ENCODE measurements at places on chromosomes 7 and 10.

GRCh38 chr7:37100735-37101331 is 347.8 kb downstream of the ELMO1 start:
- DNase-seq, result no peak

- no peak for DNase-seq
These were observed 482.0 kb upstream of the PCDH15 start for GRCh38 chr10:55283031-55283430.

DNA sequence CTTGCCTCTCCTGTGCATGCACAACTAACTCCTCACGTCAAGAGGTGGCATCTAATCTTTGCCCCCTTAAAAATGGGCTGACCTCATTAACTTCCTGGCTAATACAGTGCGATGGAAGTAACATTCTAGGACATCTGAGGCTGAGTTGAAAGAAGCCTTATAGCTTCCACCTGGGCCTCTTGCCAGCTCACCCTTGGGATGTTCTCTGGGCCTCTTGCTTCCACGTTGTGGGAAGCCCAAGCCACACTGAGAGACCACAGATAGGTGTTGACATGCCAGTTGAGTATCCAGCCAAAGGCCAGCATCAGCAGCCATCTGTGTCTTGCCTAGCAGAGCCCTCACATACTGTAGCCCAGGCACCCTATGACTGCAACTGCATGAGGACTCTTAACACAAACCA is 60.8 kb upstream of the GDF10 start:
- DNase-seq, result no peak

- no peak for DNase-seq
These were observed 32.5 kb downstream of the BMPER start for GRCh38 chr7:33937871-33938270.

GRCh38 chr10:100653957-100654781 is 91.2 kb upstream of the PAX2 start:
- DNase-seq, result no peak

DNA sequence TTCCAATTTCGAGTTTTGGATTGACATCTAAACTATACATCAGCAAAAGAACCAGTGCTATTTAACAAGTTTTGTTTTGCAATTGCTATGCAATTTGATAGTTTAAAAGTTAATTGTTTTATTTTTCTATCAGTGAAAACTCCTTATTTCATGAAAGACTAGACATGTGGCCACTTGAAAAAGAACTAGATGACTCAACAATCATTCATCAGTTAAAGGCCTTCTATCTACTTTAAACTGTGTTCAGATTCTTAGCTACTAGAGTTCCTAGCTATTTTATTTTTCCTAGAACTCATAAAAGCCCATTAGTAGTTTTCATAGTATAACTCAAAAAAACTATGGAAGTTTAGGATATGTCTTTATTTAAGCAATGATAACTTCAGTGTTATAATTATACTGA is 104.6 kb upstream of the LSM8 start:
- DNase-seq, result no peak

DNA sequence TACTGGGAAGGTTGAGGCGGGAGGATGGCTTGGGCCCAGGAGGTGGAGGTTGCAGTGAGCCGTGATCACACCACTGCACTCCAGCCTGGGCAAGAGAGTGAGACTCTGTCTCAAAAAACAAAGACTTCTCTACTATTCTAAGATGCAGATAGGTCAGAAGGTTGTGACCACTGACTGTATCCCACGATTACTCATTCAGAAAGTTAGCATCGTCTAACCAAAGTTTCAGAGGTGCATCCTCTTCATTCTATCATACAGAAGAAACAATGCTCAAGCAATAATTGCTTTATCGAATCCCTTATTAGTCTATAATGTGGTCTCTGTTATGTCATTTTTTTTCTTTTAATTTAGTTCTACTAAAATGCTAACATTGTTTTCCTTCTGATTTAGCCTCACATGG is 348.7 kb upstream of the LRGUK start:
- no peak for DNase-seq

GRCh38 chr10:14592566-14592965 is 182.1 kb downstream of the FAM107B start:
- DNase-seq, result no peak

DNA sequence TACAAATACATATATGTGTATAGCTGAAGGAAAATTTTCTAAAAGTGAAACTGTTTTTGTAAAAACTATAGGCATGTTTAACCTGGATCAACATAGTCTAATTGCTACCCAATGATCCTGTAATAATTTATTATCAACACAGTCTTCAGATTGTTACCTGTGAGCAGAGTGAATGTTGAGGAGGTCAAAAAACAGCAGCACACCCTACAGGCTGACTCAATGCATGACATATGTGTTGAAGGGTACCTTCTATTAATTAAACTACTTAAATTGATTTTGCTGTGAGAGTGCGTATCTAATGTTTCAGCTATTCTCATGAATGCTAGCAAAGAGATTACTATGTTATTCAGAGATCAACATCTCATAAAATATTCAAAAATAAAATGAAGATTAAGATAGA is 411.4 kb downstream of the TNS3 start:
- no peak for DNase-seq

GRCh38 chr7:24727154-24728120 is 29.8 kb downstream of the GSDME start:
- no peak for DNase-seq

DNA sequence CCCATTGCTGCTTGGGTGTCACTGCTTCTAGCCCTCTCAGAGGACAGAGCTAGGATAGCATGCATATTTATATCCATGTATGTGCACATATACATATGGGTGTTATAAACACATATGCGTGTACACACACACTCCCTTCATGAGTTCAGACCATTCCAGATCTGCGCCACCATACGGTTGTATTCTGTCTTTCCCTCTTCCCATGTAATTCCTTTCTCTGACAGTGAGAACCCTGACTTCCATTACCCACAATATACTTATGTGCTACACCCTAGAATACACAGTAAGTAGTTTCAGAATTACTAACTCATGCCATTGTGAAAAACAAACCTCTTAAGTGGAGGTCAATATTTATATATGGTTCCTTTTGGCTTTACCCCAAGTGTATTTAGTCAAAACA is 116.6 kb upstream of the SAMD8 start:
- no peak for DNase-seq

- DNase-seq, result no peak
These were observed 8.9 kb downstream of the FOXI2 start for GRCh38 chr10:127745861-127746260.

DNA sequence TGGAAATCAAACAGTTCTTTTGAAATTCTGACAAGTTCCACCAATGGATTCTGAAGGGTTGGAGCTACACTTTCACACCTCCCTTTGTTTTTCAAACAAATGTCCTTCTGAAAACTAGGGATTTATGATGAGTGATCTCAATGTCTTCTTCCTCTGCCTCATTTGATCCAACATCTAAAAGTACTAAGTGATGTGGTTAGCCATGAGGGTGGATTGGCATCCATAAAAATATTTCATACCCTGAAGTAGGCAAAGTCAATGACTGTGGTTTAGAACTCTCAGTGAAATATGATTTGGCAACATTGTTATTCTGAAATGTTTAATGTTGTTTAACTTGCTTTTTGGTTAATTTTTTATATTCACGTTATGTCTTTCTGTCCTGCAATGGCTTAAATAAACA is 136.9 kb downstream of the MBL2 start:
- peak; percentile 22 for DNase-seq

DNA sequence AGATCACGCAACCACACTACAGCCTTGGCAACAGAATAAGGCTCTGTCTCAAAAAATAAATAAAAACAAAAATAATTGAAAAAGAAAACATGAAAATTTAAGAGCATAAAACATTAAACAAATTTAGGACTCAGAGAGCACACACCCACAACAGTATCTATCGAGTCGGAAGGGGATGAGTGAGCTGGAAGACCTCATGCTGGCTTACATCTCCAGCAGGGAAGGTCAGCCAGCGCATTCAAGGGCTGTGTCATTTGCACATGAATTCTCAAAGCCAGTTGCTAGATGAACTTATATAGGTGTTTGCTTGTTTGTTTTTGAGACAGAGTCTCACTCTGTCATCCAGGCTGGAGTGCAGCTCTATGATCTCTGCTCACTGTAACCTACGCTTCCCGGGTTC is 50.3 kb downstream of the SRRM3 start:
- DNase-seq, result no peak

DNA sequence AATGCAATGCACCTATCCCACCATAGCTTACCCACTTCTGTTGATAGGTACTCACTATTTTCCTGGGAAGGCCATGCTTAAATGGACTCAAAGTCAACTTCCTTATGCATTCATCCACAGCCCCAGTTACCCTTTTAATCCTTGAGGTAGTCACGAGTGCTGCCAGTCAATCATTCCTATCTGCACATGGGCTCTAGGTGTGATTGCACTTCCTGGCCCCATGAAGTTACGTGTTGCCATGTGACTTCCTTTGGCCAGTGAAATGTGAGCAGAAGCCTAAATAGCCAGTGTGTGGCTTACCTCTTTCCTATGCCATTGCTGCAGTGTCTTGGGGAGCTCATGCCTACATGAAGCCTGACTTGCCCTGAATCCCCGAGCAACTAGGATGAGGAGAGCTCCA is 23.5 kb upstream of the EIF5AL1 start:
- DNase-seq, result no peak

GRCh38 chr7:155804897-155805825 is 7.1 kb downstream of the SHH start:
- peak; percentile 50 for DNase-seq

DNA sequence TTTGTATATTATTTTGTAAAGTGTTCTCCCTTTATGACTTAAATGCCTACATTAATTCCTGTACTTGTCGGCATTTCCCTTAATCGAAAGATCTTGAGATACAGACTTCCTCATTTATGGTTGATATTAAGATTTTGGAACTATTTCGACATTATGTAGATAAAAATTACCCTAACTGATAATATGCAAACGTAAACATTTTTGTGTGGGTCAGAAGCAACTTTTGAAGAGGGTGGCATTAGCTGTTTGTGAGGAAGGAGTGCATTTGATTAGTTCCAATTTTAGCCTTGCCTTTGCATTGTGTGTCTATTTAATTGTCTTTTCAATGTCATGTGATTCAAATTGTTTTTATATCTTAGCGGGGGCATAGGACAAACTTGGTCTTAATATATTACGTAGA is 114.7 kb downstream of the BICC1 start:
- no peak for DNase-seq

- no peak for DNase-seq
These were observed 129.4 kb upstream of the RHOBTB1 start for GRCh38 chr10:61073391-61073790.

- no peak for DNase-seq
These were observed 35.5 kb upstream of the PTPRZ1 start for GRCh38 chr7:121837462-121837861.

GRCh38 chr7:77797734-77798393 is 370 bp downstream of the TMEM60 start:
- DNase-seq, result no peak

DNA sequence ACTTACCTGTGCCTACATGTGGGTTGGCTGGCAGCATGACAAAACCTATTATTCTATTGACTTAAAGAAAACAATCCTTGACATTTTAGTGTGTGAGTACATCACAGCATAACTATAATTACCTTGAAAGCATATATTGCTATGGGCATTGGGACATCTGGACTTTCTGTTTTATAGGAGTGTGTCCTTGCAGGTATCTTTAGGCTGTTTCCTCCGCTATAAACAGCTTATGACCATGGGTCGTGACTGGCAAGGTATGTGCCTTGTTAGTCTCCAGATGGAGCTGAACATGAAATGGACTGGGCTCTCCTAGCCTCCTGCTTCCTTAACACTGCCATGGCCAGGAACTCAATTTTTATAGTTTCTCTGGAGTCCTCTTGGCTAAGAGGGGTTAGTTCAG is 317.4 kb upstream of the COBL start:
- DNase-seq, result no peak

GRCh38 chr10:782751-783648 is 93.5 kb upstream of the DIP2C start:
- no peak for DNase-seq

- no peak for DNase-seq
These were observed 64.7 kb downstream of the CREB5 start for GRCh38 chr7:28477041-28477442.

DNA sequence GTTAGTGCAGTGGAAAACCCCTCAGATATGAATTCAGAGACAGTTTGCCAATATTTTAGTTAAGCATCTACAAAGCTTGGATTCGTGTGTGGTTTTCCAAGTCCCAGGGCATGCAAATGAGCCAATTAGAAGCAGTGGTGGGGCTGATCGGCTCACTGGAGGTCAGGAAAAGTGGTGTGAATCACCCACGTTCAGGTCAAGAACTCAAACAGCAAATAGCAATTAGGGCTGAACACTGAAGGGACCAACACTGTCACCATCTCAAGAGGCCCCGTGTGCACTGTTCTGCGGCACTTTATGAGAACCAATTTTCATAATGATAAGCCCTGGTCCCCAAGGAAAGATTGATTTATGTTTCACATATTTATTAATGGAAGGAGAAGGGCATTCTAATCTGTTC is 68.9 kb downstream of the ADARB2 start:
- no peak for DNase-seq

DNA sequence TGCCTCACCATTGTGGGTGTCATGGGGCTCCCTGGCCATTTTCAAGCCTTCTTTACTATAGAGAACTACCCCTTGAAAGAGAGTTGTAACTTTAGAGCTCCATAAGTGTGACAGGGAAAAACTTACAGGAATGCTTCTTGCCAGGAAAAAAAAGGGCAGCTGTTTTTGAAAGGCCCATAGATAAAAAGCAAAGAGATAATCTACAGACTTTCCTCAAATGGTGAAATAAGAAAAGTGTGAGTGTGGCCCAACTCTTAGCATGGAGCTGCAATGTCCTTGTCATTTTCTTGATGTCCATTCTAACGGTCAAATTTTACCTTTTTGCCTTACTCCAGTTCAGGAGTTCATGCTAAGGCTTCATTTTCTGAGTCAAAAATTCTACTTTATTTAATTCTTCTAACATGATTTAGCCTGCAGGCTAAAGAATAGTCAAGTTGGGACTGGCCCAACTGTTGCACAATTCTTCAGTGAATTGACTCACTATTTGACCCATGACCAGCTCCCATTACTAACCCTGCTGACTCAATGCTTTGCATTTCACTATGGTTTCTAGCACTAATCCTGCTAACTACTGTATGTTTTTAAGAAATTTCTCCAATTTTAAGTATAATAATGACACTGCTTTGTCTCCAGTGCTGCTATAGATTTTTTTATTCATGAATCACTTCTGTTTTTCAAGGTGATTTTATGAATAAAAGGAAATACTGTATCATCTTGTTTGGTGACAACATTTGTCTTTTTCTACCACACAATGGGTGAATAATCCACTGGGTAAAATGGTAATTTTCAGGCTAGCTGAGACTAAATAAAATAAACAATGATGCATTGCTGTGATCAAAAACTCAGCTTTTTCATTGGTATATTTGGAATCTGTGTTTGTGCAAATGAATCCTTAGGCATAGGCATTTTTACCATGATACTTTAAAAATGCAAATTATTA is 41.4 kb upstream of the SGCE start:
- peak; percentile 73 for DNase-seq

DNA sequence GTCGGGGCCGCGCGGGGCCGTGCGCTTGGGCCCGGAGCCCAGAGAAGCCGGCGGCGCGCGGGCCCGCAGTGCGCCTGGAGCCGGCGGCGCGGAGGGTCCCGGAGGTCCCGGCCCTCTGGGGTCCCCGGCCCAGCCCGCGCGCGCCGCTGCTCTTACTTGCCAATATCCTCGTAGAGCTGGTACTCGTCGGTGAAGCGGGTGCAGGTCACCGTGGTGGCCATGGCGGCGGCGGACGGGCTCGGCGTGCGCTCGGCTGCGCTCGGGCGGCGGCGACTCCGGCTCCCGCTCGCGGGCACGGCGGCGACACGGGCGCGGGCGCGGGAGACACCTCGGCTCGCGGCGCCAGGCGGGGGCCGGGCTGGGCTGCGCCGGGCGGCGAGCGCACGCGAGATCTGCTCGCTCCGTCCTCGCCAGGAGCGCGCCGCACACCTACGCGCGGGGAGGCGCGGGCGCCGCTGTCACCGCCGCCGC is at the start of gene CAMK2B:
CAMK2B (minus strand) TSS at position 394 of the 471 bp plus-strand sequence; CDS start at position 221, 173 bp downstream.
- no peak for DNase-seq

All from LoVo (cell line).